ENCODE measurements at places on chromosomes 7 and 10.

- no peaks in the 10 kb centered on the region for H3K27me3 ChIP-seq
- DNase-seq, result peak; percentile 73
- H3K27ac ChIP-seq, result peak within 1 kb of the TSS; percentile 89
- peak within 1 kb of the TSS; percentile 90 for H3K4me3 ChIP-seq
- peaks cover 4% of the 10 kb centered on the region for H3K4me1 ChIP-seq
Observed at GRCh38 chr10:133379152-133379800, at the start of gene PAOX. PAOX (plus strand) TSS chr10:133379262; CDS start chr10:133379317, 55 bp downstream.

GRCh38 chr10:116097239-116097784 is 175.7 kb downstream of the GFRA1 start:
- H3K36me3 ChIP-seq, result no peaks in the 10 kb centered on the region
- DNase-seq, result no peak
- H3K27ac ChIP-seq, result no peak overlapping the region

- H3K36me3 ChIP-seq, result no peaks in the 10 kb centered on the region
- H3K4me1 ChIP-seq, result no peaks in the 10 kb centered on the region
- DNase-seq, result no peak
- H3K27ac ChIP-seq, result no peak overlapping the region
- no peak overlapping the region for H3K4me3 ChIP-seq
- H3K27me3 ChIP-seq, result no peaks in the 10 kb centered on the region
Observed at GRCh38 chr7:89966067-89966664, 188.1 kb upstream of the STEAP1 start.

DNA sequence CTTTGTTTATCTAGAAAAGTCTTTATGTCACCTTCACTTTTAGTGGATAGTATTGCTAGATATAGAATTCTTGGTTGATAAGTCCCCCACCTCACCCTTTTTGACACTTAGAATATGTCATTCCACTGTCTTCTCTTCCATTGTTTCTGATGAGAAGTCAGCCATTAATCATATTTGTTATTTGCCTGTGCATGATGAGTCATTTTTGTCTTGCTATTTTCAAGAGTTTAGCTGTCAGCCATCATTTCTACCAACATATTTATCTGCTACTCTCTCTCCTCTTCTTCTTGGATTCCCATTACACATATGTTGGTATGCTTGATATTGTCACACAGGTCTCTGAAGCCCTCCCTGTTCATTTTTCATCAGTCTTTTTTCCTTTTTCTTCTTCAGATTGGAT is 160.8 kb upstream of the TCF7L2 start:
- H3K36me3 ChIP-seq, result no peaks in the 10 kb centered on the region
- DNase-seq, result no peak
- no peak overlapping the region for H3K27ac ChIP-seq
- no peaks in the 10 kb centered on the region for H3K4me1 ChIP-seq

- H3K27me3 ChIP-seq, result no peaks in the 10 kb centered on the region
- no peaks in the 10 kb centered on the region for H3K4me1 ChIP-seq
- H3K36me3 ChIP-seq, result no peaks in the 10 kb centered on the region
- no peak overlapping the region for H3K27ac ChIP-seq
- H3K4me3 ChIP-seq, result no peak overlapping the region
- no peak for DNase-seq
Observed at GRCh38 chr7:41059796-41060195, 643.1 kb downstream of the INHBA start.

DNA sequence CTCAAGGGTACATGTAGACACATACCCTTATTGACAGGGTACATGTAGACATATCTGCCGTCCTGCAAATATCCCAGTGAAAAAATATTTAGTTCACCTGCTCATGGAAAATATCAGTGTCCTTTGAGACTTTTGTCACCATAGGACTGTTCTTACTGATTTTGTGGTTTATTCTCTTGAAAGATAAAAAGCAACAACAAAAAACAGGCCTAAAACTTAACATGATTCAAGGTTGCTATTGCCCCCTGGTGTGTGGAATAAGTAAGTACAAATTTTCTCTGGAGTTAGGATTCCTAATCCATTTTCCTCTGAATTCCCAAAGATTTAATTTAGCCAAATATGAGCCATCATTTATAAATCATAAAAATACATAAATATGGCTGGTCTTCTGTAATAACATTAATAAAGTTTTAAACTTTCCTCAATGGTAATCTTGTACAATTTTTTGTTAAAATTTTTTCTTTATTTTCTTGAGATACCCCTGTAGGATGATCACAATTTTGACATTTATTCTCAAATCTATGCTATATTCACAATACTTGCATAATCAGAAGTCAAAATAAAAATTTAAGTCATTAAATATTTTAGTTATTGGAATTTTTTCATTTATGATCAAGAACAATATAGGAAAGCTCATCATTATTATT is 741.4 kb upstream of the POT1 start:
- DNase-seq, result no peak
- no peaks in the 10 kb centered on the region for H3K4me1 ChIP-seq
- no peaks in the 10 kb centered on the region for H3K36me3 ChIP-seq
- no peak overlapping the region for H3K4me3 ChIP-seq

DNA sequence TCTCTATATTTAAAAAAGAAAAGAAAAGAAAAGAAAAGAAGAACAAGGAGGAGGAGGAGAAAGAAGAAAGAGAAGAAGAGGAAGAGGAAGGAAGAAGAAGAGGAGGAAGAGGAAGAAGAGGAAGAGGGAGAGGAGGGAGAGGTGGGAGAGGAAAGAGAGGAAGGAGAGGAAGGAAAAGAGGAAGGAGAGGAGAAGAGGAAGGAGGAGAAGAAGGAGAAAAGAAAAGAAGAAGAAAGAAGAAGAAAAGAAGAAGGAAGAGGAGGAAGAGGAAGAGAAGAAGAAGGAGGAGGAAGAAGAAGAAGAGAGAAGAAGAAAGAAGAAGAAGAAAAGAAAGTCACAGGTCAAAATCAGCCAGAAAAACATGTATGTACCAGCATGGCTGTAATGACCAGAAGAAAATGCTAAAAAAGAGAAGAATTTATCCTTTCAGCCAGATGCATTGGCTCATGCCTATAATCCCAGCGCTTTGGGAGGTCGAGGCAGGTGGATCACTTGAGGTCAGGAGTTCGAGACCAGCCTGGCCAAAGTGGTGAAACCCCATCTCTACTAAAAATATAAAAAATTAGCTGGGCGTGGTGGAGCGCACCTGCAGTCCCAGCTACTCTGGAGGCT is 5.3 kb upstream of the POR start:
- no peak overlapping the region for H3K27ac ChIP-seq
- no peaks in the 10 kb centered on the region for H3K4me1 ChIP-seq
- no peaks in the 10 kb centered on the region for H3K36me3 ChIP-seq
- no peak overlapping the region for H3K4me3 ChIP-seq
- no peak for DNase-seq

All from uterus (tissue), 4 donors.